ENCODE measurements at places on chromosomes 11 and 22.

GRCh38 chr22:25992331-25992730, 176.9 kb upstream of the SEZ6L start:
- no peak for DNase-seq

DNA sequence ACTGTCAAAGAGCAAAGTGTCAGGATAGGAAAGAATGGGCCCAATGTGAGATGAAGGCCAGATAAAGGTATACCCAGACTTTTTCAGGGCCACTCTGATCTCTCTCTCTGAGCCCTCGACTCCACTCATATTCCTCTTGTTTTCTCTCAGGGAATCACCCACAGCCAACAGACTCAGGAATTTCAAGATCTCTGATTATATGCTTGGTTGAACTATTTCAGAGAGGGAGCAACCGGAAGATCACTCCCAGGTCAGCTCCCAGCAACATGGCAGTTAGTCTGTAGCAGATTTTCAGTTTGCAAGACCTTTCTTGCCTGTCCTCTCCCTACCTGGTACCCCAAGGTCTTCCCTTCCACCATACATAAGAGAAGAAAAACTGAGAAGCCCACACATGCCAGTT, 102.5 kb downstream of the C11orf58 start:
- no peak for DNase-seq

GRCh38 chr11:7609015-7609414, 64.3 kb downstream of the CYB5R2 start:
- no peak for DNase-seq

GRCh38 chr11:102330231-102330630, 12.9 kb downstream of the BIRC3 start:
- no peak for DNase-seq

DNA sequence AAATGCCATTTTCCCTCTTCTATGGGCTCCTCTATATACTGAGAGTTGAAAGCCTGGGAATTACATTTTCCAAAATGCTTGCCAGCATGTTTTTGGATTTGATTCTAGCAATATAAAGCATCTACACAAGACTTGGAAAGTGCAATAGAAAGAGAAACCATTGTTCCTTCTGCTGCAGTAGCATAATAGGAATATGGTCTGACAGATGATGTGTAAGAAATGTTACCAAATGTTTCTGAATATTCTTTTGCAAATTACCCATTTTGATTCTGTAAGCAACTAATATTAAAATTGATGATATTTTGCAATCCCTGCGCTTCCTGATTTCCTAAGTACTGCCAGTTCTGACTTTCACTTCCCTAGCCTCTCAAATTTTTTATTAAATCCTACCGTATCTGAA, 61.6 kb downstream of the CASP12 start:
- no peak for DNase-seq
